NCI-H2171 treated with DMSO at 0.1 percent for 48 hours (cell line): ENCODE measurements at places on chromosomes 7 and 10.
A peak's percentile ranks its signal among the peaks of the same experiment; 100 is the strongest.

- no peak for DNase-seq
These were observed 82.1 kb downstream of the VIPR2 start for GRCh38 chr7:159062569-159062968.

- DNase-seq, result no peak
These were observed 160.5 kb downstream of the GFRA1 start for GRCh38 chr10:116112232-116113231.

DNA sequence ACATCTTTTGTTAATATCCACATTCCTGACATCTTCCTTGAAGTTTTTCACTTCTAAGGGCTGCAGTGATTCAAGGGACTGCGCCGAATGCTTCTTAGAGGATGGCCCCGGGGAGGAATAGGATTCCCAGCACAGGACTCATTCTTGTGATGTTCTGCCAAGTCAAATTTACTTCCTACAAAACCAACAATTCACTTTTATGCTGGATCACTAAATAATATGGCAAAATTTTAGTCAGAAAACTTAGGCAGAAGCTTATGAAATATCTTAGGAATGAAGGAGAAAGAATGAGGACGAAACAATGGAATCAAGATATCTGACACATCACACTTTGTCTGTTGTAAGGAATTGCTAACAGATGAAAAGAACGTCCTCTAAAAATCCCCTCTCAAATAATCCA lies 151.5 kb downstream of the JAZF1 start:
- no peak for DNase-seq

DNA sequence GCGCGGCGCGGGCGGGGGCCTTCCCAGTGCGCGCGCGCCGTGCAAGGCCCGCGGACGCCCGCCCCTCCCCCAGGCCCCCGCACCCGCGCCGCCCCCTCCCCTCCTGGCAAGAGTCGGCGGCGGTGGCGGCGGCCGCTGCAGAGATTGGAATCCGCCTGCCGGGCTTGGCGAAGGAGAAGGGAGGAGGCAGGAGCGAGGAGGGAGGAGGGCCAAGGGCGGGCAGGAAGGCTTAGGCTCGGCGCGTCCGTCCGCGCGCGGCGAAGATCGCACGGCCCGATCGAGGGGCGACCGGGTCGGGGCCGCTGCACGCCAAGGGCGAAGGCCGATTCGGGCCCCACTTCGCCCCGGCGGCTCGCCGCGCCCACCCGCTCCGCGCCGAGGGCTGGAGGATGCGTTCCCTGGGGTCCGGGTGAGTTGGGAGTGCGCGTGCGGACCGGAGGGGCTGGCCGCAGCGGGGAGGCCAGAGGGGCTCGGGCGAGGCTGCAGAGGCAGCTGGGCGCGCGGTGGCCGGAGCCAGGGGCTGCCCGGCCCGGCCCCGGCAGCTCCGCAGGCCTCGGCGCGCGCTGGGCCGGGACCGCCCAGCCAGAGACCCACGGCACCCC lies at the start of gene BMPR1A:
TSS of gene BMPR1A (plus strand) at position 109 of the 602 bp plus-strand sequence. CDS start 119,400 bp downstream, outside the sequence.
- peak; percentile 89 for DNase-seq

DNA sequence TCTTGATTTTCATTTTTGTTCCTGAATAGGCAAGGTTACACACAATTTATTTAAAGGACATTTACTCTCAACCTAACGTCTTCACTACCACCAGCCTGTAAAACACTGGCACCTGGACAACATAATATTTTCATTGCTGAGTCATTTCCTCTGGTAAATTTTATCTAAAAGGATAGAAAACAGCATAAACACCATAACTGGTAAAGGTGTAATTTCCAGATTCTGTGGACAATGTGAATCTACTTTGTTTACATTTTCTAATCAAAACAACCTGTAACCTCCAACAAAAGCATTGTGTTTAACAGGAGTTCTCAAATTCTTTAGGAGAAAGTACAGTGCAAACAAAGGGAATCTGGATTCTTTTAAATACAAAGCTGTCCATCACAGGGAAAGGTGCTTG lies 472.0 kb upstream of the AKR1E2 start:
- DNase-seq, result no peak

GRCh38 chr7:16611711-16612110 lies 33.8 kb downstream of the ANKMY2 start:
- DNase-seq, result no peak

DNA sequence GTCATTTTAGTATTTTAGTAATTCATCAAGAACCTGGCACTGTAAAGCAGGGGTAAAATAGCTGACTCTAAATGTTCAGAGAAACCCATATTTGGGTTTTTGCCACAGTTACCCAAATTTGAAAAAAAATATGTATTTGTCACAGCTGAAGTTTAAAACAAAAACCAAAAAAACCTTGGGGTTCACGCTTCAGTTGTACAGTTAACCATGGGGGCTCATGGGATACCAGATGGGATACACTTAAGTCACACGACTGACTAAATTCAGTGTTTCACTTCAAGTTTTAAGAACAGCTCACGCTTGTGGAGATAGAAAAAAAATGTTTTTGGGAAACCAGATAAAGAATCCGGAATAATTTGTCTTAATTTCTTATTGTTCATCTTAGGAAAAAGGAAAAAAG lies 2.1 kb downstream of the ARL3 start:
- DNase-seq, result no peak

DNA sequence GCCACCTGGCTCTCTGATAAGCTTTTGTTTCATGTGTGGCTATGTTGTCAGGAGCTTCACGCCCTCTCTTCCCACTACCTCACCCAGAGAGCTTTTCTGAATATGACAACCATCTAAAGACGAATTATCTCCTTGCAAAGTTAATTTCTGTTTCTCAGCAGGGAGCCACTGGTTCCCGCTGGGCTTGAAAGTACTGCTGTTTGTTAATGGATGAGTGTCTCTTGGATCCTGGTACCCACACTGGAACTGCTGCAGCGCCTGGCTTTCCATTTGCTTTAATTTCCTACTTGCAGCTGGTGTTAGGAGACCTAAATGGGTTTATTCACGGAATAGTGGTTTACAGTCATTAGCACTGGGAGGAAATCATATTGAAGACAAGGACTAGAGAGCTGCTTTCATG lies 267.9 kb upstream of the LRGUK start:
- no peak for DNase-seq

DNA sequence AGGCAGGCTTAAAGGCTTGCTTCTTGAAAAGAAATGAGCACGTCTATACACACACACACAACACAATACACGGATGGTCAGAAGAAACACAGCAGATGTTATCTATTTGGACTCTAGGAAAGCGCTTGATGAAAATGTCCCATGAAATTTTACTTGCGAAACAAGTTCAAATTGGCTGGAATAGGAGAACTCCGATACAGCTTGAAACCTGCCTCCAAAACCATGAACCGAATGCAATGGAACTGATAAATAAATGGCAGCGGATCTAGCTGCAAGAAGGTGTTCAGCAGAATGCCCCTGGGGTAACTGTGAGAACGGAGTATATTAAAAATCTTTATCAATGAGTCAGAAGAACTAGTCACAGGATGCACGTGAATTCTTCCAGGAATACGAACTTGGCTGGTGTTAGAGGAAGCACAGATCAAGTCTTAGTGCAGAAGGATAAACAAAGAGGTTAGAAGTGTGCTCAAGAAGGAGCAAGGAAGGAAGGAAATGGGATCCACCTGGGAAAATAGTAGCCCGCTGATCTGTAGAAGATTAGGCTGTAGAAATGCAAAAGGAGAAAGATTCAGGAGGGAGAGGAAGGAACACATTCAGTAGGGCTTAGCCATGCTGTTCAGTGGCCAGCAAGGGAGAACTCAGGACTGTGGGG lies 142.0 kb upstream of the PRKCQ start:
- DNase-seq, result no peak

- no peak for DNase-seq
These were observed 40.2 kb upstream of the ATXN7L1 start for GRCh38 chr7:105916603-105917002.

DNA sequence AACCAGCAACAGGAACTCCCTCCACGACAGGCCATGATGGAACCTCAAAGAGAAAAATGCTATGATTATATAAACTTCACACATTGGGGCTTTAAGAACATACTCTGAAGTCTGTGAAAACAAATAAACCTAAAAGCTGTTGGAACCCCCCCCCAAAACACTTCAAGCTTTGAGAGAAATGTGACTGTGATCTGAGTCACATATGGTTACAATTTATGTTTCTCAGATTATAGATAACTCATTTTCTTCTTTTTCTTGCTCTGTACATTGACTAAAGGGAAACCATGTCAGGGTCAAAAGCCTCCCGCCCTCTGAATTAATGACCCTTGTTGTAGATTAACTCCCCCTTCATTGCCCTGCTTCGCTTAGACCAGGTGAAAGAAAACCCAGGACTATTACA lies 15.8 kb downstream of the VOPP1 start:
- DNase-seq, result no peak

DNA sequence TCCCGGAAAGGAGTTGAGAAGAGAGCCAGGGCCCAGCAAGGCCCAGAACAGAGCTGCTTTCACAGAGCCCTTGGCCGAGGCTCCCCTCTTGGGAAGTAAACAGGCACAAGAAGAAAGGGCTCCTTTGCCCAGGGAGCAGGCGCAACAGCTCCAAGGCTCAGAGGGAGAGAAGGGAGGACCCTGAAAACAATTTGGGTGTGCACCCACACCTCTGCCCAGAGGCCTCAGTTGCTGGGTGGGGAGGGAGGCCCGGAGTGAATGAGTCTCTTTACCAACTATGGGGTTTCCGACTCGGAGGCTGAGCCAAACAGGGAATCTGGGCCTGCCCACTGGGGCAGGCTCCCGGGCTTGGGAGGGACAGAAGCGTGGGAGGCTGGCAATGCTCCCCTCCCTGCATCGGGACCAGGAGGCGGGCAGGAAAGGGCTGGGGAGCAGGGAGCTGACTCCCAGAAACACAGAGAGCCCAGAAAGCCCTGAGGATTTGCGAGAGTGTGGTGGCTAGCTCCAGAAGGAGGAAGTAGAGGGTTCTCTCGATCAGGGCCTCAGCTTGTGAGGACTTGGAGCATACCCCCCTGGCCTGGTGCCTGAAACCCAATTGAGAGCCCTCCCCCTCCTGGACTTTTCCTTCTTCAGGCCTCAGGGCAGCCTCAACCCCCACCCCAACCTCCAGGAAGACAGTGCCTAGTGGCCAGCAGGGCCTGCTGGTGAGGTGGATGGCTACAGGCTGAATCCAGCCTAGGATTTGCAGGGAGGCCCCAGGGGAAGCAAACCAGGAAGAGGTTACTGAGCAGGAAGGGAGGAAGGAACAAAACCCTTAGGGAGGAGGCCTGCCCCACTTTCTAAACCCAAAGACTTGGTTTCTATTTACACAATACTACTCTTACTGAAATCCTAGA lies 6.2 kb downstream of the C10orf105 start:
- no peak for DNase-seq

DNA sequence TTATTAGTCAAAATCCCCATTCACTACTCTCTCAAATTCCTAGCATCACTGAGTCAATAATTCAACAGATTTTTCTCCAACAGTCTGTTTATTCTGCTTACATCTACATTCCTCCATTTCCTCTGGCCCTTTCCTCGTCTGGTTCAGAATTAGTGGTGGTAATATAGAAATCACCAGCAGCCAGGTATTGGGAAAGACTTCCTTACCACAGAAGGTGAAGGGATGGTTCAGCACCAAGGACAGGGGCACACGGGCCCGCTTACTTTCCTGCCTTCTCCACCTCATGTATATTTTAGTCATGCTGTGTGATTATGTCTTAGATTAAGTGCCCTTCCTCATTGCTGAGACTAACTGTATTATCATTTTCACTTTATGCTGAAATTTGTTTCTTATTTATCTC lies 70.4 kb upstream of the APBB1IP start:
- DNase-seq, result no peak

DNA sequence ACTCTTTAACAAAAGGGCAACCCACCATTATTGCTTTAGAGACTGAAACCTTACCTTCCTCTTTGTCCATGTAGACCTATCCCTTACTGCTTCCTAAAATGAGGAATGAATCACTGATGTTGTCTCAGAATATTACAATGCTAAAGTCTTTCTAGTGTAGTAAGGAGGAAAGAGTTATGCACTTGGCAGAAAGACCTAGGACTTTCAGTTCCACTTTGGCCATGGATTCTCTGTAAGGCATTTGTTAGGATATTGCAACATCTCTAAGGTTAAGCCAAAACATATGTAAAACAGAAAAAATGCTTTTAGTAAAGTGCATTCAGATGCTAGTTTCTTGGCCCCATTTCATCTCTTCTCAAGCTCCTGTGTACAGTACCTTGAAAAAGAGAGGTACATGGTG lies 230.9 kb downstream of the PARD3 start:
- no peak for DNase-seq

DNA sequence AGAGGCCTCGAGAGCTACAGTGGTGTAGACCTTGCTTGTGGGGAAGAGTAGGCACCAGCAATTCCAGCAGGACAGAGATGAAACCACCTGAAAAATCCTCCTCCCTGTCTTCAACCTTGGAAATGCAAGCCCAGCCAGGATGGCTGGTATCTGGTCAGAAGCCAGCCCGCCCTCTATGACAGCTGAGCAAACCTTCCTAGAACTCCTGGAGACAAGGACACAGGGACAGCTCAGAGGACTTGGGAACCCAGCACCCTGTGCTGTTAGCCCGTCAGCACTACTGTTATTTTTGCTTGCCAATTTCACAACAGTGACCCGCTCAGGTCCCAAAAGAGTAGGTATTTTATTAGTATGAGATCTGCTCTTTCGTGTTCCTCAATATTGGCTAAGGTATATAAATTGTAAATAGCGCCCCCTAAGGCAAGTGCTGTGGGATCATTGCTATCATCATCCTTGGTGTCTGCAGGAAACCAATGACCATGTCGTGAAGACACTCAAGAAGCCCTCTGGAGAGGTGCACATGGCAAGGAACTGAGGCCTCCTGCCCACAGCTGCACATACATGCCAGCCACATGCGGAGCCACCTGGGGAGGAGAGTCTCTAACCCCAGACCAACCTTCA lies 156.5 kb upstream of the CHST15 start:
- DNase-seq, result no peak

DNA sequence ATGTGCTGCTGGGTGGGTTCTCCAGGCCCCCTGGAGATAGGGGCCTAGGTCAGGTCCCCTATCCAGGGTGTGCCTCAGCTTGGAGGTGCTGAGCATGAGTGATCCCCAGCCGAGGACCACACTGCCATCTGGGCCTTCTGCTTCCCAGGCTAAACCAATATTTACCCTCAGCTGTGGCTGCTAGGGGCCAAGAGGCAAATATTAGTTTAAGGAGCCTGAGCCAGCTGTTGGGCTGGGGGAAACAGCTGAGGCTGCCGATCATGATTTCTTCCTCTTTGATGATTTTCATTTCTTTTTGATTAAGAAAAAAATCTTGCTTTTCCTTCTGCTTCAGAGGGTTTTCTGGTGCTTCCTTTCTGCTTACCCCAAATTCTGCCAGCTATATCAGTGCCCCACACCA lies 83.4 kb downstream of the NEURL1 start:
- peak; percentile 53 for DNase-seq

DNA sequence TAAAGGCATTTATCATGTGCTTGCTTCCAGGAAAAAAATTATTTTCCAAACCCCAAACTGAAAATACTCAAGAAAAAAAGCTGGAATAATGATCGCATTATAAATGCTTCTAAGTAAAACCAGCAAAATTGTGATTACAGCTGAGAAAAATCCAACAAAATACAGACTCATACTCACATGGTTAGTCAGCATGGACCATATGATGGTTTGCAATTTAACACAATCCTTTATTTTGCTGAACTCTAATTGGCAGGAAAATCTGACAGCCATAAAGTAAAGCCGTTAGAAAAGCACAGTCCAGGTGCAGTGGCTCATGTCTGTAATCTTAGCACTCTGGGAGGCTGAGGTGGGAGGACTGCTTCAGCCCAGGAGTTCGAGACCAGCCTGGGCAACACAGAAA lies 59.6 kb downstream of the BRI3 start:
- DNase-seq, result no peak
